T follicular helper cell (primary cell): ENCODE measurements at places on chromosomes 5 and 9.

DNA sequence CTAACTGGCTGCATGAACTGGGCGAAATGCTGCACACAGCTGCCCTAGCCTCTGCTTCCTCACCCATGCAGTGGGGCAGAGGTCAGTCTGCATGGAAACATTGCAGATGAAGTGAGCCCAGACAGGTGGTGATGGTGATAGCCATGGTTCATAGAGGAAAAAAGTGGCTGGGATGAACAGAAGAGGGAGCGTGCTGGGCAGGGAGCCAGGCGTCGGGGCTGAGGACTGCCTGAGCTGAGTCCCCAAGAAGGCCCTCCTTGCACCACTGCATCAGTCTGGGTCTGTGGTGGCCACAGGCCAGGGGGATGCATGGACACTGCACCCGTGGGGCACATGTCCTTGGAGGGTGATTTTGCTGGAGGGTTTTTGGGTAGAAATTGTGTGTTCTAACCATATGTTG lies 80.5 kb downstream of the AMBP start:
- no peak for DNase-seq

GRCh38 chr5:151463137-151464029 lies 16.0 kb downstream of the SLC36A1 start:
- DNase-seq = no peak

DNA sequence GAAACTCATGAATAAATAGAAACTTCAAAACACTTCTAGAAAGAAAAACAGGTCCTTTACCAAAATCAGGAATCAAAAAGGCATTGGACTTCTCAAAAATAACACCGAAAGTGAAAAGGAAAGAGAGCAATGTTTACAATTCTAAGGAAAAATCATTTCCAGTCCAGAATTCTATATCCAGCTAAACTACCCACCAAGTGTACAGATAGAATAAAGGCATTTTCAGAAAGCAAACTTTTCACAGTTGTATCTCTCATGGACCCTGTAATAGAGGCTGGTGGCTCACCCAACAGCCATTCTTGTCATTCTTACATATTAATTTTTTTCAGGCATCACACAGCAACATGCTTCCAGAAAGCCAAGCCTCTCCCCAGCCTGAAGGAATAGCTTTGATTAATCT lies 63.7 kb downstream of the FOXD1 start:
- DNase-seq = no peak

- DNase-seq = no peak
These were observed 10.6 kb upstream of the SLC25A48 start for GRCh38 chr5:135823881-135824280.

- DNase-seq = peak; percentile 30
These were observed 5.5 kb upstream of the AQP3 start for GRCh38 chr9:33452828-33453271.

GRCh38 chr5:149878371-149878770 lies 66.2 kb downstream of the PDE6A start:
- DNase-seq = no peak

DNA sequence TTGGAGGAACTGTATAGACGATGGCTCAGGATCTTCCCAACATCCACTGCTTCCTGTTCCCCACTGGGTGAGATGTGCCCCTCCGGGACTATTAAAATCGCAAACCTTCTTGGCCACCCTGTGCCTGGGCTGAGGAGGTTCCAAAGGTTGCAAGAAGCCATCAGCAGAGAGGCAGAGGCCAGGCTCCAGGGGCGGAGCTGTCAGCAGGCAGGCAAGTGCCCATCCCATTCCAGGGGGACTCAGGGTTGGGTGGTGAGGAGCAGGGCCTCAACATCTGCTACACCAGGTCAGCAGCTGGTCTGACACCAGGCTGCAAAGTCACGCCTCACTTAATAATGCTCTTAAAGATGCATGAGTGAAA lies 2.2 kb downstream of the BTNL3 start:
- DNase-seq = no peak

DNA sequence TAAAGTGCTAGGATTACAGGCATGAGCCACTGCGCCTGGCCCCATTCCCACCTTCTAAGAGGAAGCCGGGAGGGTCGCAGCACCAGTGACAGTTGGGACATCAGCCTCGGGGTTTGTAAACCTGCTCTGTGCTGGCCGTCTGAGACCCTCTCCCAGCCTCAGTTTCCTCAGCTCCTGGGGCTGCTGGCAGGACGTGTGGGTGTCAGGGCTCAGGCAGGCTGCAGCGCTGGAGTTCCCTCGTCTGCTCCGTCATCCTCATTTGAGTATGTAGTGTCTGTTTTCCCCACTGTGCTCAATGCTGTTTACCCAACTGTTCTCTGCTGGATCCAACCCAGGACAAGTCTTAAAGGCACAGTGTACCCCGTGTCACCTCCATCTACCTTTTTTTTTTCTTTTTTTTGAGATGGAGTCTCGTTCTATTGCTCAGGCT lies 2.0 kb upstream of the NINJ1 start:
- no peak for DNase-seq

DNA sequence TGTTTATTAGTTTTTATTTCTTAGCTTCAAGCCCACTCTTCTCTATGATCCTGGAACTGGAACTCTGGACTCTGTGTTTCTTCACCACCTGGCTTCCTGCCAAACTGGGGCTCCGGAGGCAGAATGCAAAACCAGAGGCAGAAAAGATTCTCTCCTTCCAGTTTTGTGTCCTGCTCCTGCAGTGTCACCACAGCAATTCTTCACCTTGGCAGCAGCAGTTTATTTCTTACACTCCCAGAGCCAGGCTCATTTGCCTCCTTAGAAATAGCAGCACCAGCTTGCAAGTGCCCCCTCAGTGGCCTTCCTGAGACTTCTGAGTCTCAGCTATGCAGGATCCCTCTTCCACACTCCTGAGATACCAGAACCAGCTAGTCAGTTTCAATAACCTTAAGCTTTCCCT lies 26.7 kb upstream of the CAMK4 start:
- no peak for DNase-seq

GRCh38 chr9:105006514-105006913 lies 78.6 kb upstream of the ABCA1 start:
- DNase-seq = no peak

DNA sequence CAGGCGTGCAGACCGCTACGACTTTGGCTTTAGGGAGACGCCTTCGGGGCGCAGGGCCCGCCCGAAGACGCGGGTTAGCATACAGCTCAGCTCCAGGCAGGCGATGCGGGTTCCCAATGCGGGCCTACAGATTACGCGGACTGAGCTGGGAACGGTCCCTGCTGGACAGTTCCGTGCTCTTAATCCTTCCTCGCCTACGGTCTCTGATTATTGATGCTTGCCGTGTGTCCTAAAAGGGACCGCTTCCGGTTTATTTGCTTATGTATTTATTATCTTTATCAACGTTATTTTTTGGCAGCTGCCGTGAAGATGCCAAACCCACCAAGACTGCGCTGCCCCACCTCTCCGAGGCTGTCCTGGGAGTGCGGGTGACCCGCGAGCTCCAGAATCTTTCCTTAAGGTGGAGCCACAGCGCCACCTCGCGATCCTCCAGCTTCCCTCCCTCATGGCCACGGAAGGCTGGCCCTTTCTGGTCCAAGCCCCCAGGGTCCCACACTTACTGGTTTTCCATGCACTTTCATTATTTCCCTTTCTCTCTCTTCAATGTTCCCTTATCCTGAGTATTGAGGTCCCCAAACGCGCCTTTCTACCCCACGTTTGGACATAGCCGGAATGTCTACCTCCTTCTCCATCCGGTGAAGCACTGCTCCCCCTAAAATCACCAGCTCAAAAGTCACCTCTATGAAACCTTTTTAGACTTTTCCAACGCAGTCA lies 7.0 kb upstream of the EBF1 start:
- DNase-seq = peak; percentile 51

DNA sequence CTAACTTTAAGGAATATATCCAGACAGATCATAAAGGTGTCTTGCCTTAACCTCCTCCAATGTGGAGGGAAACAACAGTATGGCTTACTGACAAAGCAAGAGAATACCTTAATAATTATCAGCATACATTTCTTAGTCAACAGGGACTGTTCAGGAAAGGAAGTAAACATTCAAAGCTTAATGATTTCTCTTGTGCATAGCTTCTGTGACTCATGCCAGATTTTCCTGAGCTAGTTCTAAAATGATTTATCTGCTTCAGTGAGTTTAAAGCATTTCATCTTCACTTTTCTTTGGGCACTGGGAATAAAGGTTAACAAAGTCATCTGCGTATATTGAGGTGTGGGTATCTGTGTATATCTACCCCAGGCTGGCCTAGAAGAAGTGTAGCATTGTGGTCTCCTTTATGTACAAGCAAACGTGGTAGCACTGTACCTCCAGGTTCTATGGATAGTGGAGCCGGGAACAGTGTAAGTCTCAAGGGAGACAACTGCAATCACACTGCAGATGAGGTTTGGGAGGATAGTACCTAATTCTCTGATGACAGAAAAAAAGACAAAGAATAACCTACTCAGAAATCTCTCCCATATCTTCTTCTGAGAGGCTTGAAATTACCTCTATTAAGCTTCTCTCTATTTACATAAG lies 284.1 kb downstream of the HCN1 start:
- DNase-seq = no peak

DNA sequence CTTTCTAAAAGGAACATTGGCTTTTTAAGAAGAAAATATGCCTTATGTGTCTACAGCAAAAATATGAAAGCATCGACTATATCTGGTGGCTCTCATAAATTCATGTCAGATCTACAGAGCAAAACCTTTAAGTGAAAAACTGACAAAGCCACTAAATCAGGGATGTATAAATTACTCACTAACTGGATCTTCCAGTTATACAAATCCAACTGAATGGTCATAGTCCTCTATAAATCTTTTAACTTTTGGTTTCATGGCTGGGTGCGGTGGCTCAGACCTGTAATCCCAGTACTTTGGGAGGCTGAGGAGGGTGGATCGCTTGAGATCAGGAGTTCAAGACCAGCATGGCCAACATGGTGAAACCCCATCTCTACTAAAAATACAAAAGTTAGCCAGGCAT lies 29.2 kb upstream of the GZMA start:
- DNase-seq = no peak

DNA sequence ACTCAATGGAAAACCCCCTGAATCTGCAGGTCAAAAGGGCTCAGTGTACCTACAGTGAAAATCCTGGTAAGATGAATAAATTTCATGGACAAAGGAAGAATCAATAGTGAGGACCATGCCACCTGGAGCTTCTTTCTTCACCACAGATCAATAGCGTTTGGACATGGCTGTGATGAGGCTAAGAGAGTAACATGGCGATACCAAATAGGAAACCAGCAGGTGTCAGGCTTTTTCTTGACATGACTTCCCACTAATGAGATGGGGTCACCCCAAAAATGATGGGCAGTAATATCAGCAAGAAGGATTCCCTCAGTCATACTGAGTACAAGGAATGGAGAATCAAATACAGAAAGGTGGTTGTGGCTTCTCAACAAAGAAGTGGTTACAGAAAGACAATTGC lies 208.5 kb upstream of the PLPPR1 start:
- no peak for DNase-seq

DNA sequence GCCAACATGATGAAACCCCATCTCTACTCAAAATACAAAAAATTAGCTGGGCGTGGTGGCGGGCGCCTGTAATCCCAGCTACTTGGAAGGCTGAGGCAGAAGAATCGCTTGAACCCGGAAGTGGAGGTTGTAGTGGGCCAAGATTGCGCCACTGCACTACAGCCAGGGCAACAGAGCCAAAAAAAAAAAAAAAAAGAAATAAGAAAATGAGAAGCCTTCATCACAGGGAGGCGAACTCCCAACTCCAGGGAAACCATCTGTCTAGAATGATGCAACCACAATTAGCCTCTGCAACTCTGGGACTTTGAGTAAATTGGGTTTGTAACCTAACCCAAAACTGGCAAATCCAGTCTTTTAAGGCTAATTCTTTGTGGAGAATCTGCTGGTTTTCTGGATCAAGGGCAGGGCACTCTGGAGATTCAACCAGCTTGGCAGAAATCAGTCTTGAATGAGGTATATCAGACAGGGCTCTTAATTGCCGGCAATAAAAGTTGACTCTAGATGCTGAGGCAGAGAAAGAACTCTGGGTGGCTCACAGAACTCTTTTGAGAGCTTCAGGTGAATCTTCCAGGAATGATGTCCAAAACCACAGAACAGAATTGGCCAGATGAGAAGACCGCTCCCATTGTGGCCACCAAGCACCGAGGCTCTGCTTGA lies 9.9 kb downstream of the S100Z start:
- DNase-seq = no peak

- no peak for DNase-seq
These were observed 79.1 kb downstream of the ADRB2 start for GRCh38 chr5:148905541-148905940.

- DNase-seq = no peak
These were observed 9.2 kb downstream of the INSYN2B start for GRCh38 chr5:169970911-169971765.

GRCh38 chr9:21549251-21549765 lies 67.2 kb upstream of the IFNE start:
- DNase-seq = no peak

DNA sequence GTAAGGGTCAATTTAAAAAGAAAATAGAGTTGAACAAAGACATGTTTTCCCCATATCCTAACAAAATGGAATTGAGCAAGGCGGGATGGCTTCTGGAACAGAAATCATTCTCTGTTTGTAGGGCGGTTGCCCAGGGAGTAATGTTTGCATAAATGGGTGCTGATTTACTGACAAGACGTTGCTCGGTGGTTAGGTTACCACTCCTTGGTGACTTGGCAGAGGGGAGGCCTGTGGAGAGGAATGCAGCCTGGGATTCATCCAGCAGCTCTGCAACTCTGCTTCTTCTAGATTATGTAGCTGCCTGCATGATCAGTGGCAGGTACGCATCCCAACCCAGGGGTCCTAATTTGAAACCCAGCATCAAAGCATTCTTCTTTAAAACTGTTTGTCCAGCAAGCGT lies 200.2 kb downstream of the CFAP90 start:
- DNase-seq = no peak

GRCh38 chr5:52693280-52693679 lies 94.4 kb upstream of the ITGA1 start:
- peak; percentile 10 for DNase-seq

- no peak for DNase-seq
These were observed 17.2 kb upstream of the SLC25A51 start for GRCh38 chr9:37921168-37921510.

GRCh38 chr9:76463211-76463610 lies 4.2 kb downstream of the GCNT1 start:
- DNase-seq = no peak

DNA sequence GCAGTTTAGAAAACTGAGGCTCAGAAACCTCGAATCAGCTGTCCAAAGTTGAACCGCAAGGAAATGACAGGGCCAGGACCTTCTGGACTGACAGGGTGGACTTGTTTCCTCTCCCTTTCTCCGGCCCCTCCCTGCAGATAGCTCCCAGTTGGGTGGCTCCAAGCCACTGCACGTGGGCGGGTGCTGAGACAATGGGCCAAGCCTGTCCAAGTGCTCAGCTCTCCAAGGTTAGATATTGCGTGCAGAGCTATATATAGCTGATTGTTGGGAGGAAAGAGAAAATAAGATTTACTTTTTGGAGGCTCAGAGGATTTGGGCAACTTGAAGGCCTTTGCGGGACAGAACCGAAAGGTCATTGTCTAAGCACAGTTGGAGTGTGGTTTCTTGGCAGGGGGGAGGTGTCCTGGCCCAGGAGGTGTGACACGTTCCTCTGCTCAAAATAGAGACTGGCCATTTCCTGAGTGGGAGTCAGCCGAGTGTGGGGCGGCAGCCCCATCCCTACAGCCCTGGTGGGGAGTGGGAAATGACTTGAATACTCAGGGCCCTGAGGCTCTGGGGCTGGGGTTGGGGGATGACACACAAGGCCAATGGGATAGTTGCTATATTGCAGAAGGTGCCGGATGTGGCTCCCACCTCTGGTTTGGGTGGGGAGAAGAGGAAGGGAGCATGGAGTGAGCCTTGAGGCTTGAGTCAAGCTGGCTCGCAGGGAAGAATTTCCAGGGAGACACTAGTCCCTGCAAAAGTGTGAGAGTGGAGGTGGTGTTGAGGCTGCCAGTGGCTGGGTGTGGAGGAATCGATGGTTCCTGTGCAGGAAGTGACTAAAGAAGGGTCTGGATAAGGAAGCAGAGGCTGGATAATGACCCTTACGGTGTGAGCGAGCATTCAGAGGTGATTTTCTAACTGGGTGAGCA lies 44.4 kb upstream of the SMAD5 start:
- no peak for DNase-seq
